ENCODE measurements at places on chromosomes 7 and 10.

GRCh38 chr7:101744588-101744987 lies 72.8 kb upstream of the CUX1 start:
- DNase-seq: no peak

- no peak for DNase-seq
These were observed 278.6 kb downstream of the USP6NL start for GRCh38 chr10:11332846-11333245.

DNA sequence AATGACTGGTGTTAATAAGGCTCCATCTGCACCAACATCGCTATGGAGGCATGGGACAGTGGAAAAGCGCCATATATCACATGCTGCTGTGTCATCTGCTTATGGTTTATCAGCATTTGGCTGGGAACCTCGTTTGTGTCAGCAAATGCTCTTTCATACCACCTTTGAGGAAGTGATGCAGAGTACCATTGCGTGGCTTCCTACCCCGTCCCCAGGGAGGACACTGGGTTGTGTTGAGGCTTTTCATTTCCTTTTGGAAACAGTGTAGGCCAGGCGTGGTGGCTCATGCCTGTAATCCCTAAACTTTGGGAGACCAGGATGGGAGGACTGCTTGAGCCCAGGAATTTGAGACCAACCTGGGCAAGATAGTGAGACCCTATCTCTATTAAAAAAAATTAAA lies 6.8 kb downstream of the TACR2 start:
- DNase-seq: no peak

DNA sequence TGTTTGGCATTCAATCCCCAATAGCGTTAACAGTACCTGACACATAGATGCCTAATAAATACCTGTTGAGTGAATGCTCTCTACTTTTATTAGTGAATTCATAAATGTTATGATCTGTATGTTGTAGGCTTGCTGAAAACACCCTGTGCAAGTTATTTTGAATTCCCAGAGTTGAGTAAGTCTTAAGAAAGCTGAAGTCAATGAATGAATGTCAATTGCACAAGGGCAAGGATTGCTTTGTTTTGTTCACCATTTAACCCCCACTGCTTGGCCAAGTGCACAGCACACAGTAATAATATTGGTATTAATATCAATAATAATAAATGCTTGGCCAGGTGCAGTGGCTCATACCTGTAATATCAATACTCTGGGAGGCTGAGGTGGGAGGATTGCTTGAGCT lies 10.2 kb downstream of the CPA1 start:
- no peak for DNase-seq

DNA sequence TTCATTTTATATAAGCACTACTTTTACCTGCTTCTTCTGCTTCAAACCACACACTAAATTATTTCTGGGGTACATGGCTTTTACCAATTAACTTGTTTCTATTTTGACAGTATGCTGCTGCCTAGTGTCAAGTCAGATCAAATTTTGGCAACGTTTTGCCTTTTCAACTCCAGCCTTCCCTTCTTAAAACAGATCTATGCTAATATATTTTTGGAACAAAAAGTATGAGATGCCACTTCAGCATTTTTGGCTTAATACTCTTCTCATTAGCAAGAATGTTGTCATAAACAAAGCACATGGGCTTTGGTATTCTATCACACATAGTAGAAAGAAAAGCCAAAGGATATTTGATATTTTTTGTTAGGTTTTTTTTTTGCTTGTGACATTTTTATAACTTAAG lies 47.8 kb downstream of the SPAM1 start:
- DNase-seq: no peak

DNA sequence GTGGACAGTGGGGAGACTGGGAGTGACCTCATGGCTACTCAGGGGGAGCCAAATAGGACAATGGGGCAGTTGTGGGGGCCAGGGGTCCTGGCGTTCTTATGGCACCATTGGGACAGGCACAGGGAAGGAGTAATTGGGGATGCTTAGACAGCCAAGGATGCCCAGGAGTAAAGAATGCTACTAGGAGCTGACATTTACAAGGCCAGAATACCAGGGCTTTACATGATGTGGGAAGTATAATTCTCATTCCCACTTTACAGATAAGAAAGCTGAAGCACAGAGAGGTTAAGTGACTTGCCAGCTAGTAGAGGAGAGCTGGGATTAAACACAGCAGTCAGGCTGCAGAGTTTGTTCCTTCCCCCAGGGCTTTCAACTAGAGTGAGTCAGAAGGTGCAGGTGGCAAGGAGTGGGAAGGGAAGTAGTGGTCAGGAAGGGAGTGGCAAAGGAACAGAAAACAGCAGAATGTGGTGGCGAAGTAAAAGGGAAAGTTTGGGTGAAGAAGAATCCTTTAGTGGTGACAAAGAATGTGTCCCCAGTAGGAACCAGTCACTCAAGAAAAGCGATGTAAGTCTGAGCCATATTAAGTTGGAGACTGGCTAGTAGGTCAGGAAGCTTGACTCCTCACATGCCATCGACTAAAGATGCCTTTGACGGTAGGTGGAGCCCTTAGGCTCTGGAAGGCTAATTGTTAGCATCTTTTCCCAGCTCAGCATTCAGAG lies 32.8 kb downstream of the CPVL start:
- DNase-seq: no peak

- no peak for DNase-seq
These were observed 624.2 kb downstream of the ACTR3B start for GRCh38 chr7:153383781-153384180.

All from T1000 (cell line).